Prostate gland (tissue), 2 donors: ENCODE measurements at places on chromosomes 6 and 20. TPM values are rescaled to one million over a fixed set of nuclear protein-coding genes. Genes with fewer than 3 reads are reported as not detected.

The MEP1A gene
- not detected for total RNA-seq

DNA sequence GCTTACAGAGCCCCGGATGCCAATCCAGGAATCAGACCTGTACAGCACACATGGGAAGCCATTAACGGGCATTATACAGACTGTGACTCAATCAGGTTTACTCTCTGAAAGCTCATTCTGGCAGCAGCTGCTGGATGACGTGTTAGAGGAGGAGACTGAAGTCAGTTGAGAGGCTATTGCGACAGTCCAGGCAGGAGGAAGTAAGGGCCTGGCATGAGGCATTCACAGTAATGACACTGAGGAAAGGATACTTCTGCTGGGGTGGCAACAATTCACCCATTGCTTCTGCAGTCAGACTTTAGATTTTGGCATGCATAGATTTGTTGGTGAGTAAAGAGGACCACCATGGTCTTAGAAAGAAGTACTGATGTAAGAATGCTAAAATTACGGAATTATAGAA, 151.0 kb upstream of the HEY2 start:
- no peaks in the 10 kb centered on the region for H3K27me3 ChIP-seq
- no peak overlapping the region for H3K4me3 ChIP-seq
- no peak for DNase-seq
- H3K4me1 ChIP-seq: no peaks in the 10 kb centered on the region
- H3K27ac ChIP-seq: no peak overlapping the region
- no peaks in the 10 kb centered on the region for H3K36me3 ChIP-seq

DNA sequence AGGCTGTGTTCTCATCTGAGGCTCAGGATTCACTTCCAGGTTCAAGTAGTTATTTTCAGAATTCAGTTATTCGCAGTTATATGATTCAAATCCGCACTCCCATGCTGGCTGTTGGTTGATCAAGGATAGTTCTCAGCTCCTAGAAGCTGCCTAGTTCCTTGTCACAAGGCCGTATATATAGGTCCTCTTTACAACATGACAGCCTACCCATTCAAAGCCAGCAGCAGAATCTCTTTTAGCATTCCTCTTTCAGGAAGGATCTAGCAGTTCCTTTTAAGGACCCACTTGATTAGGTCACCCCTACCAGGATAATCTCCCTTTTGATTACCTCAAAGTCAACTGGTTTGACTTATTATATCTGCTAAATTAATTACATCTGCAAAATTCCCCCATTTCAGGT, 23.8 kb upstream of the LAMP5 start:
- no peak for DNase-seq
- H3K4me3 ChIP-seq: no peak overlapping the region
- no peaks in the 10 kb centered on the region for H3K27me3 ChIP-seq
- H3K27ac ChIP-seq: no peak overlapping the region
- no peaks in the 10 kb centered on the region for H3K36me3 ChIP-seq

- H3K27me3 ChIP-seq: no peaks in the 10 kb centered on the region
- H3K27ac ChIP-seq: no peak overlapping the region
- no peaks in the 10 kb centered on the region for H3K4me1 ChIP-seq
- no peak overlapping the region for H3K4me3 ChIP-seq
Observed at GRCh38 chr6:41065550-41066026, 6.6 kb downstream of the OARD1 start.

The SMIM29 gene
- total RNA-seq: 41.6 TPM

DNA sequence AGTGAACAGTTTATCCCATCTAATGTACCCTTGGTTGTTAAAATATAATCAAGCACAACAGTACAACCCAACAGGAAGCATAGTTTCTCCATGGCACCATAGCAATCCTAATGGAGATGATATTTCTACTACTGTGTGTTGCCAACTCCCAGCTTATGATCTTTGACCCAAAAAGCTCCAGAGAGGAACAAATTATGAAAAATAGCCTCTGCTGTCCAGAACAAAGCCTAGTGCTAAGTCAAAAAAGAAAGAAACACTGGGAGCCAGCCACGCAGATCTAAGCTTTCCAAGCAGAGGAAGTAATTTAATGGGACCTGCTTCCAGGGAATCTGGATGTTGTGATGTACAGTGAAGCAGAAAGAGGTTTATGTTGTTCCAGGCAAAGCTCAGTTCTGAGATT, 52.2 kb upstream of the TASP1 start:
- H3K4me3 ChIP-seq: no peak overlapping the region
- no peaks in the 10 kb centered on the region for H3K27me3 ChIP-seq
- H3K27ac ChIP-seq: no peak overlapping the region
